ENCODE measurements at places on chromosomes 16 and 17.

DNA sequence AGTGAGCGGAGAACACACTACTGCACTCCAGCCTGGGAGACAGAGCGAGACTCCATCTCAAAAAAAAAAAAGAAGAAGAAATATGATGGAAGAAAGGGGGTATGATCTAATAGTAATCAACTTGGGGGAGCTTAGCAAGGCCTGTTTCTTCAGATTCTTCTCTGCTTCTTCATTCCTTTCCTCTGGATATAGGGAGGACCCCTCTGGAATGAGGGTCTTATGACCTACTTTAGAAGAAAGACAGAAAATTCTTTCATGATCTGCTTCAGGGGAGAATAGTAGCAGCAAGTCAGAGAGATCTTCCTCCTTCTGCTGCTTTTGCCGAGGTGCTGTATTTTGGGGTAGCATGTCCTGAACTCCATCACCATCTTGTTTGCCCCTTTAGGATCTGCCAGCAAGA, 44.9 kb upstream of the ETV4 start:
- no peak for DNase-seq

DNA sequence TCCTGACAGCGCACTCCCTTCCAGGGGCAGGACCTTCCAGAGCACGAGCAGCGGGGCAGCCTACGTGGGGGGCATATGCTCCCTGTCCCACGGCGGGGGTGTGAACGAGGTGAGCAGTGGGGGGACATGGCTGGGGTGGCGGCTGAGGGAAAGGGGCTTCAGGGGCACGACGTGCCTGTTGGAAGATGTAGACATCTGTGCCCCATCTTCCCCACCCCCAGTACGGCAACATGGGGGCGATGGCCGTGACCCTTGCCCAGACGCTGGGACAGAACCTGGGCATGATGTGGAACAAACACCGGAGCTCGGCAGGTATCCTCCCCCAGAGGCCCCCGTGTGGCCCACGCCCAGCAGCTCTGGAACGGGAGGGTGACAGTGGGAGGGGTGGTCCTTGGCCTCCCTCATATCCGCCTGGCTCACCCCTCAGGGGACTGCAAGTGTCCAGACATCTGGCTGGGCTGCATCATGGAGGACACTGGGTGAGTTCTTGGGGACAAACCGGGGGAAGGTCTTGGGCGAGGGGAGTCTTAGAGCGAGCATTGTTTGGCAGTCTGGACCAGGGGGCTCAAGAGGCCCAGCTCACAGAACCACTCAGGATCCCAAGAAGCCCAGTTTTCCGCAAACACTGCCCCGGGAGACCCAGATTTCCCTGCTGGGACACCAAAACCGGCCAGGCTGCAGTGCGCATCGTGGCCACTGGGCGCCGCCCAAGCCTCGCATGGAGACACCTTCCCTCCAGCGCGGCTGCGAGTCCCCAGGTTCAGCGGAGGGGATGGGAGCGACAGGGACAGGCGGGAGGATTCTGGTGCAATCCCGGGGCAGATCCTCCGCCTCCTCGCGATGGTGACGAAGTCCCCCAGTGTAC, 15.7 kb downstream of the ADAM11 start:
- DNase-seq = peak; percentile 83

GRCh38 chr16:87860553-87861299, 8.6 kb downstream of the SLC7A5 start:
- DNase-seq = peak; percentile 20

GRCh38 chr17:416293-417206, 63.9 kb upstream of the RPH3AL start:
- DNase-seq = peak; percentile 75

DNA sequence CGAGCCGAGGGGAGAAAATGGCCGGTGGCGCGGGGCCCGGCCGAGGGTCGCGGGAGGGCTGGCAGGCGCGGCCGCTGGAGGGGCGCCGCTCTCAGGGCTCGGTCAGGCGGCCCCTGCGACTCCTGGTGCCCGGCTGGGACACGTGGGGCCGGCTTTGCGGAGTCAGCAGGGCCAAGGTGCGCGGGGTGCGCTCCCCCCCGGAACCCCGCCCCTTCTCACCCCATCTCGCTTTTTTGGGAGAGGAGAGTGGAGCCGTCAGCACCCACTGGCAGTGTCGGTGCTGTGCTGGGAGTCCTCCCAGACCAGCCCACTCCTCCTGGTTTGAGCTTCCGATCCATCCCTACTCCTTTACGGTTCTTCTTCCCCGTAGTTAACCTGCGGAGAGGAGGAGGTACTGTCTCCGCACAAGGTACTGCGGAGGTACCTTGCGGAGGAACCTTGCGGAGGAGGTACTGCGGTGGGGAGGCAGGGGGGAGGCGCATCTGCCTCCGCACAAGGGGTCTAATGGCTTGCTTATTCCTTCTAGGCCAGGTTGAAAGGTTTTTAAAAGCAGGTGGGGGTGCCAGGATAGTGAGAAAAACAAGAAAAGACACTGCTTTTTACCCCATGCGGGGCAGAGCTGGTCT, 19.1 kb upstream of the CBX8 start:
- no peak for DNase-seq

DNA sequence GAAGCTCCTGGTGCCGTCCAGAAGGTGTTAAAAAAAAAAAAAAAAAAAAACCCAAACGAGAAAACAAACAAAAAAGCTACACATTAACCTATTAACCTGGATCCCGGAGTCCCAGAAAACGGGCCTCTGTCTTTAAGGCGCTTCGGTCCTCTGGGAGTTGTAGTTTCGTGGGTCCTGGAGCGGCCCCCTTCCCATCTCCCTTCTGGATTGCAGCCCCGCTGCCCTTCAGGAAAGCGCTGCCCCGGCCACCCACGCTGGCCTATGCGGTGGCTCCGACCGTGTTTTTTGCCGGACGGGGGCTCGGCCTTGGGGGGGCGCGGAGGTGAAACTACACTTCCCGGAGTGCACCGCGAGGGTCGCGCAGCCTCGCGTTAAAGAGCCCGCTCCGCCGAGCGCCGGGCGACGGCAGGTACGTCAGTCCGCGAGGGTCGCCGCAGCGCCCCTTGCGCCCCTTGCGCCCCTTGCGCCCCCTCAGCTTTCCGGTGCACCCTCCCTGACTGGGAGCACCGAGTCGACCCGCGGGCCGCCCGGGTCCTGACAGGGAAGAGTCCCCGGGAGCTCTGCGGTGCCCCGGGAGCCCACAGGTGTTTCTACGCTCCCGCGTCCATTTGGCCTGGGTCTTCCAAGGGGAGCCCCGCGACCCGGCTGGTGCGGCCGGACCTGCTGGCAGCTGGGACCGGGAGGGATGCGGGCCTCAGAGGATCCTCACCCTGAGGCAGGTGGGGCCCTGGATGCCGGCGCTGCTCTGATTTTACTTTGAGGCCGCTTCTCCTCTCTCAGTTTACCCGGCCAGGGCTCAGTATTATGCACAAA, at the start of gene FCSK:
Gene FCSK (plus strand): TSS at position 374 of the 813 bp plus-strand sequence. CDS start 8,596 bp downstream, outside the sequence.
- DNase-seq = peak; percentile 63

GRCh38 chr16:55010492-55011160, 80.0 kb downstream of the IRX5 start:
- DNase-seq = no peak

DNA sequence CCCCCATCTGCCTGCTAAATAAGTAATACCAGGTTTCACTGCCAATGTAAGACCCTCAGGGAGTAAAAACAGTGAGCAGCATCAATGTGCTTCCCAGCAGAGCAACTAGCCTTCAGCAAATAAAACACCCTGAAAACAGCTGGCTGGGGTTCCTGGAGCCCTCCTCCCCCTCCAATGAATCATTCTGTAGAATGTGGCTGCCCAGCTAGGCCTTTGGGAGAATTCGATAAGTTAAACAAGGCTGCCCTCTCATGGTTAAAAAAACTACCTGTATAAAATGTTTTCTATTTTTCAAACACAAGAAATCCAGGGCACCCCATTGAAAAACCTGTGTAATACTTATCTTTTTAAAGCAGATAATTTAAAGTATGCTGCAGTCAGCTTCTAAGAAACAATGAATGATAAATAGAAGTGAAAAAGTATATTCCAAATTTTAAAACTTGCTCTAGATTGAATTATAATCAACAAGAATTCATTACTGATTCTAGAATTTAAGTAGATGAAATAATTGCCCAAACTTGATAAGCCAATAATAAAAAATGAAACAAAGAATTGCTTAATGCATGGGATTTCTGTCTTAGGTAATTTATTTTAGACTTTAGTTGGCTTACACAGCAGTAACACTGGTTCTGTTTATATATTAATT, 9.4 kb upstream of the TOM1L1 start:
- DNase-seq = no peak

GRCh38 chr17:51853857-51854256, 304.7 kb downstream of the CA10 start:
- no peak for DNase-seq

GRCh38 chr16:57600952-57601580, 27.4 kb upstream of the ADGRG1 start:
- DNase-seq = no peak

- DNase-seq = no peak
These were observed 17.8 kb downstream of the UBE2Z start for GRCh38 chr17:48925991-48926342.

Measured in CD4-positive, alpha-beta T cell treated with Interleukin-2 at 100 ng/mL for 4 hours (primary cell).